Upper lobe of right lung (tissue), 1 donor: ENCODE measurements at places on chromosomes 12 and 14. TPM values are rescaled to one million over a fixed set of nuclear protein-coding genes. Genes with fewer than 3 reads are reported as not detected.

SMCO3 gene
- 1.9 TPM for total RNA-seq

CEP83 gene
- total RNA-seq, result 11.0 TPM

PDZRN4 gene
- total RNA-seq, result 0.75 TPM

GRCh38 chr12:65603438-65604351 lies 220.6 kb upstream of the HMGA2 start:
- no peak for DNase-seq
- H3K27ac ChIP-seq, result no peak overlapping the region
- H3K4me3 ChIP-seq, result no peak overlapping the region
- peaks cover 15% of the 10 kb centered on the region for H3K27me3 ChIP-seq
- H3K36me3 ChIP-seq, result no peaks in the 10 kb centered on the region

- DNase-seq, result no peak
- H3K27me3 ChIP-seq, result no peaks in the 10 kb centered on the region
- H3K27ac ChIP-seq, result no peak overlapping the region
Observed at GRCh38 chr12:57435293-57435692, 709 bp downstream of the INHBC start.

DNA sequence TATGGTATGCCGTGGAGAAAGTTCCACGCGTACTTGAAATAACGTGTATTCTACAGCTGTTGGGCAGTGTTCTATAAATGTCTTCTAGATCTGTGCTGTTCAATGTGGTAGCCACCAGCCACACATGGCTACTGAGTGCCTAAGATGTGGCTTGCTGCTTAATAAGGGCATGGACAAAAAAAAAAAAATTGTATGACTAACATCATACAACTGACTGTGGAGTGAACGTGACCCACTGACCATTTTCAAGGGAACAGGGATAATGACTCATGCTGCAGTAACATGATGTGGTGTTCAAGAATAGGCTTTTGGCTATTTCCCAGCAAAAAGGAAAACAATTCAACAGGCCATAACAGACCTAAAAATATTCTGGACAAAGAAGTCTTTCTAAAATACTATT lies 13.0 kb downstream of the ATG14 start:
- no peaks in the 10 kb centered on the region for H3K4me1 ChIP-seq
- peaks cover 26% of the 10 kb centered on the region for H3K36me3 ChIP-seq
- H3K4me3 ChIP-seq, result no peak overlapping the region
- no peak for DNase-seq
- no peaks in the 10 kb centered on the region for H3K27me3 ChIP-seq

- H3K27ac ChIP-seq, result no peak overlapping the region
- no peak for DNase-seq
- no peak overlapping the region for H3K4me3 ChIP-seq
- H3K4me1 ChIP-seq, result no peaks in the 10 kb centered on the region
- H3K27me3 ChIP-seq, result no peaks in the 10 kb centered on the region
- no peaks in the 10 kb centered on the region for H3K36me3 ChIP-seq
Observed at GRCh38 chr12:78824918-78825317, 39.7 kb upstream of the SYT1 start.

DNA sequence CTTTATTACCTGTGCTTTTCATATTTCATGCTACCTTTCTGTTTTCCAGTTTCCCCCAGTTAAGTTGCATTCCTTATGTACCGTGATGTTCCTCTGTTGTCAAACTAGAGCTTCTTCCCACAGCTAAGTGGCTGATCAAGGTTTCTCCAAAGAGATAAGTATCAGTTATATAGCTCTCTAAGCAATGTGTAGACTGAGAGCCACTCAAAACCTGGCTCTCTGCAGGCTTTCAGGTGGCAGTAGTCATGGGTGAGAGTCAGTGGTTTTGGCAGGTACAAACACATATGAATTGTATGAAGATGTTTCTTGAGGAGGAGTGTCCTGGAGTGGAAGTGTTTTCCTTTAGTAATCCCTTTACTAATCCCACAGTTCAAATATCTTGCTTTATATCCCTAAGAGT lies 28.4 kb downstream of the TXNRD1 start:
- no peaks in the 10 kb centered on the region for H3K27me3 ChIP-seq
- DNase-seq, result no peak
- H3K4me1 ChIP-seq, result no peaks in the 10 kb centered on the region
- H3K27ac ChIP-seq, result no peak overlapping the region

DNA sequence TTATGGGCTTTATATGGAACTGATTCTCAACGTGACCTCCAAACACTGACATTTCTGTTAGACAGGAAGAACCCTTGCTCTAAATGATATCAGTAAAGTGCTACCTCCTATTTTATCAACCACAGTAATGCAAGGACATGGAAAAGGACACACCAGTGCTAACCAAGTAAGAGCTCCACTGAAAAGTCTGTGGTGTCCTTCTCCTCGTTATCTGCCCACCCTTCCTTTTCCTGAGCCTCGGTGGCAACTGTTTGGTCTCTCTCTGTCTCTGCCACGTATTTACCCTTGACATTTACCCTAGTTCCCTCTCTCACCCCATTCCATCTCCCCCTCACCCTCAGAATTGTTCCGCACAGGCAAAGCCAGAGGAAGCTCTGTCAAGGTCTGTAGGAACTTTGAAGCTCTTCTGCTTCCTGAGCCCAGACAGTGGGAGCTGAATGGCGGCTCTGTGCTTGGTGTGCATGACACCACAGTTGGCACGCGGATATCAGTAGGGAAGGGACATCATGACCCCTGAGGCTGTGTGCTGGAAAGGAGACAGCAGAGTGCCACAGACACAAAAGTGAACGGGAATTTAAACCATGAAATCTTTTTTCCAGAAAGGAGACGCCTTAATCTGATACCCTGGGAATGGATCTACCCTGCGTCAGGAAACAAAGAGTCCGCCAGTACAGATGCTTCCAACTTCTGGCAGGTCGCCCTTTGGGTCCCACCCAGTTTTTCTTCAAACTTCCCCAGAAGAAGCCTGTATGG lies 50.8 kb downstream of the NTN4 start:
- DNase-seq, result no peak
- H3K4me3 ChIP-seq, result no peak overlapping the region
- no peaks in the 10 kb centered on the region for H3K4me1 ChIP-seq
- no peaks in the 10 kb centered on the region for H3K36me3 ChIP-seq

GRCh38 chr12:96164951-96165811 lies 29.0 kb upstream of the ELK3 start:
- no peaks in the 10 kb centered on the region for H3K27me3 ChIP-seq
- DNase-seq, result no peak
- H3K4me3 ChIP-seq, result no peak overlapping the region
- peak overlapping the region; percentile 78 for H3K27ac ChIP-seq
- no peaks in the 10 kb centered on the region for H3K4me1 ChIP-seq

DNA sequence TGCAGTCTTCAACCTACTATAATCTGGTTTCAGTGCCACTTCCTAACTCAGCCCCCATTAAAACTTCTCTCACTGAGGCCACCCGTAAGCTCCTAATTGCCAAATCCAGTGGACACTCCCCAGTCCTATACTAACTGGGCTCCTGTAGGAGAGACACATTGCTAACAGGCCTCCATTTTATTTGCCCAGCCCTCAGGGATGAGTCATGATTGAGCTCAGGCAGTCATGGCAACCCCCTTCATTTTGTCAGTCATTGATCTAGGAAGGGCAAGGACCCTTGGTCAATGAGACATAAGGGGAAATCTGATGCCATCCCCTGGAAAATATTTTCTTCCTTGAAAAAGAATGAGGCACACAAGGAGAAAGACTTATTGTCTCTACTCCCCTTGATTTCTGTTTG lies 70.1 kb upstream of the HIF1A start:
- no peak for DNase-seq
- no peak overlapping the region for H3K4me3 ChIP-seq
- no peak overlapping the region for H3K27ac ChIP-seq
- no peaks in the 10 kb centered on the region for H3K27me3 ChIP-seq
- no peaks in the 10 kb centered on the region for H3K4me1 ChIP-seq

GRCh38 chr12:115103884-115104883 lies 420.2 kb upstream of the TBX3 start:
- no peak for DNase-seq
- H3K27me3 ChIP-seq, result no peaks in the 10 kb centered on the region
- no peak overlapping the region for H3K27ac ChIP-seq
- H3K36me3 ChIP-seq, result no peaks in the 10 kb centered on the region
- H3K4me3 ChIP-seq, result no peak overlapping the region

DNA sequence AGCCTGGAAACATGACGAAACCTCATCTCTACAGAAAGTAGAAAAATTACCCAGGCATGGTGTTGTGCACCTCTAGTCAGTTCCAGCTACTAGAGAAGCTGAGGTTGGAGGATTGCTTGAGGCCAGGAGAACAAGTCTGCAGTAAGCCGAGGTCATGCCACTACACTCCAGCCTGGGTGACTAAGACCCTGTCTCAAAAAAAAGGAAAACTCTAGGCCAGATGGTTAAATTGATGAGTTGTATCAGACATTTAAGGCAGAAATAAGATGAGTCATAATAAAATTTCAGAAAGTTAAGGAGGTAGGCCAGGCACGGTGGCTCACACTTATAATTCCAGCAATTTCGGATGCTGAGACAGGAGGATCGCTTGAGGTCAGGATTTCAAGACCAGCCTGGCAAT lies 10.7 kb downstream of the EIF2S1 start:
- H3K27ac ChIP-seq, result no peak overlapping the region
- no peak overlapping the region for H3K4me3 ChIP-seq
- no peaks in the 10 kb centered on the region for H3K4me1 ChIP-seq
- no peaks in the 10 kb centered on the region for H3K27me3 ChIP-seq
